ENCODE measurements at places on chromosomes 4 and X.
A peak's percentile ranks its signal among the peaks of the same experiment; 100 is the strongest.

GRCh38 chr4:15894921-15895916 lies 43.3 kb downstream of the FGFBP1 start:
- no peak for DNase-seq

- no peak for DNase-seq
These were observed 199.0 kb upstream of the NUDT6 start for GRCh38 chr4:123121241-123121907.

GRCh38 chrX:15749642-15750610 lies 11.9 kb downstream of the CA5B start:
- DNase-seq, result peak; percentile 35

DNA sequence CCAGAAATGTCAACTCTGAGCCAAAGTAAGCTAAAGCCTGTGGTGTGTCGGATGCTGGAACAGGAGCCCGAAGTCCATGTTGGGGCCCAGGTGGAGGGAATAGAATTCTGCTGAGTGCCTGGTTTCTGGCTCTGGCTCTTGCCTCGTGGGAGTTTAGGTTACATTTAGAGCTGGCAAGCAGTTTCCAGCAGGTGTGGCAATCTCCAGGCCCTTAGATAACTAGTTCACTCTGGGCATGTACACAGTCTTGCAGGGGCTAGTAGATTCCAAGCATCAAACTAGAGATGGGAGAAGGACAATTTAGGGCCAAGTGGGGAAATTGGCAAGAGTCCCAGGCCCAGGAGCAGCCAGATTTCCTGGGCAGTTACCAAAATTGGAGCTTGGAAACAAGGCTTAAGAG lies 56.3 kb upstream of the STOX2 start:
- no peak for DNase-seq

- DNase-seq, result no peak
These were observed 306.8 kb upstream of the FAM241A start for GRCh38 chr4:111838406-111838930.

DNA sequence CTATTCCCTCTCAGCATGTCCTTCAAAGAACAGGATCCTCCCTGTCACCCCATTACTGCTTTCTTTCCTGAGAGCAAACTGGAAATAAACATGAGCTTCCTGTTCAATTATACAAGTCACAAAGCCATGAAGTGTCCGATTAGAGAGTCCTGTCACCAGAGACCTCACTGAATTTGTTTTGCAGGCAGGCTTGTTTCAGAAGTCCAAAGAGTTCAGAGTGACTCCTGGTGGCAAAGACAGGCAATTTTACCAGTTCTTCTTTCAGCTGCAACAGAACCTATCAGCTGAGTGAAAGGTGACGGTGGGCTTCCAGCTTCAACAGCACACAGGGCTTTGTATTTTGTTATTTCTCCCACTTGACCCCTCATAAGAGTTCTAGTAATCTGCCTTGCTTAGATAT lies 6.4 kb downstream of the ELK1 start:
- DNase-seq, result no peak

DNA sequence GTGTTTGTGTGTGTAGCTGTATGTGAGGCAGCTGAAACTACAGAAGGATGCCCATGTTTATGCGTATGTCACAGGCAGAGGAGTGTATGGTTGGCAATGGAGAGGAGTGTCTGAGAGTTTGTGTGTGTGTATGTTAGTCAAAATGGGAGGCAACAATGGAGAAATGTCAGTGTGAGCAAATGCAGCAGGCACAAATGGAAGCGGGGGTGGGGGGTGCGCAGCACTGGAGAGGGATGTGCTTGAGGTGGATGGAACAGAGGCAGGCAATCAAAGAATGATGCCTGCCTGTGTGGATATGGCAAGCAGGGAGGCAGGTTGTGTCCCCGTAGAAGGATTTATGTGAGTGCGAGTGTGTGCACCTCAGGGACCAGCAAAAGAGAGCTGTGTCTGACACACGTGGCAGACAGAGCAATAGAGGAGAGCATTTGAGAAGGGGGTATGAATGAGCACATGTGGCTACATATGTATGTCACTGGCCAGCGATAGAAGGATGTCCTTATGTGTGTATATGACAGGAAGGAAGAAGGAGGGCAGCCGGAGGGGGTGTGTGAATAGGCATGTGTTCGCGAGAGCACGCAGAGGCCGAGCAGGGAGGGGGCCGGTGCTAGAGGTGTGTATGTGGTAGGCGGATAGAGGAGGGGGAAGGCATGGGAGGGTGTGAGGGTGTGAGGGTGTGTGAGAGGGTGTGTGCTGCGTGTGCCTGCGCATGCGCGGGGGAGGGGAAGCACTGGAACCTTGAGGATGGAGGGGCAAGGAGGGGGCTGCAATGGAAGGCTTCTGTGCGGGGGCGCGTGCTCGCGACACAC lies 1.1 kb downstream of the PJA1 start:
- DNase-seq, result peak; percentile 70

DNA sequence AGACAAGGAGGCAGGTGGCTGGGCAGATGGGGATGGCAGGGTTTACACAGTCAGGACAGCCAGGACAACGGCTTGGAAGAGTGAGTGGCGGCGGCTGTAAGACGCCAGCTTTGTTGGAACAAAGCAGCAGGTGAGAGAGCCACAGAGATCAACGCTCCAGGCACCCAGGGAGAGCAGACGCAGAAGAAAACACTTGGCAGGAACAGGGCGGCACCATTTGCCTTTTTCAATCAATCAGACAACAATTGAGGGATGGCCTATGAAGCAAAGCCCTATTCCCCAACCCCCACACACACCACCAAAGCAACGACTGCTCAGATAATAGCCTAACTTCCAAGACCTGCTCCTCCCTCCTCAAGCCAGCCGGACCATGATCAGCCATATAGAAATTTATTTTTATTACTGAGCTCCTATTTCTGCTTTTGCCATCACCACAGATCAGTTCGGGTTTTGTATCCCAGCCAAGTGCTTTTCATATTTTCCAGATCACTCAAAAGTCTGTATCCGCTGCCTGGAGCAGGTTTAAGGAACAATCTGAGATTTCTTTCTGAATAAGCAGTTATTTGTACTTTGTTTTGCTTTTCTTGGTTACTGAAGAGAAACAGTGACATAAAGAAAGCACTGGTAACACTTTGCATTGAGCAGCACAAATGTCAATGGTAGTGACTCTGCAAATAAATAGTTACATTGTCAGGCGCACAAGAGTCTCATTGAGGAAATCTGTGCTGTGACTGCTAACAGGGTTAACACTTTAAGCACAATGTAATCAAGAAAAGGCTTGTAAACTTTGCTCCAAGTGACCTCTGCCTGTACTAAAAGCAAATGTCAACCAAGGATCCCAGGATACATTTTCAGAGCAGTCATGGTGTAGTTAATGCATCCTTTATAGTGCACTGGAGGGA lies 81.8 kb upstream of the RBPJ start:
- no peak for DNase-seq

GRCh38 chr4:108794136-108794535 lies 31.3 kb upstream of the ETNPPL start:
- DNase-seq, result no peak
